Activated CD8-positive, alpha-beta memory T cell treated with anti-CD3 and anti-CD28 coated beads for 24 hours (primary cell): ENCODE measurements at places on chromosomes 4 and X.

DNA sequence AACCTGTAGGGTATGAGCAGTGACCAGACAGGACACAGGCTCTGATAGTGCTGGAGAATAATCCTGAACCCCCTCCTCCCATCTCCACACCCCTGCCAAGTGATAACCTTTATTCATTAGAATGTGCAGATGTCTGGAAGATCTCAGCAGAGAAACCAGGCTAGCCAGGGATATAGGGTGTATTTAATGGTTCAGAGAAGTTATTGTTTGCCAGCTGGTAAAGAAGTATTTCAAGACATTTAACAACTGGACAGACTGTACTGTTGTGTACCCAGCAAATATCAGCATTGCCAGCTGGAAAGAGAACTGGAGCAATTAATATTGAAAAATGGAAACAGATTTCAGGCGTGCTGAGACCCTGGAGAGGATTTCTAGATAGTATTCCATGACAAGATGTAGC is 94.5 kb downstream of the RASGEF1B start:
- DNase-seq: no peak

DNA sequence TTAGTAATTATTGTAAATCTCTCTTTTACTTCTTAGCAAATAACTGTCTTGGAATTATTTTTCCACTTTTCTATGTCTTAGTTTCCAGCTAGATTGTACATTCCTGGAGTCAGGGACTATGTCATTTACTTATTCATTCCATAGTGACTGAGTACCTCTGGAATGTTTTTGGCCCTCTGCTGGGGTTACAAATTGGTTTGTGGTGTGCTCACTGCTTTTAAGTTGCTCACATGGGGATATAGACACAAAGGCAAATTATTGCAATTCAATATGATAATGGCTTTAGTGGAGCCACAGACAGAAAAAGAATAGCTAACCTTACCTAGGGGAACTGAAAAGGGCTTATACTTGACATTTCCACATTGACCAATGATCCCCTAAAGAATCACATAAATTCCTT is 63.7 kb upstream of the PDGFRA start:
- no peak for DNase-seq

GRCh38 chr4:31291238-31291637 is 571.1 kb downstream of the PCDH7 start:
- no peak for DNase-seq

DNA sequence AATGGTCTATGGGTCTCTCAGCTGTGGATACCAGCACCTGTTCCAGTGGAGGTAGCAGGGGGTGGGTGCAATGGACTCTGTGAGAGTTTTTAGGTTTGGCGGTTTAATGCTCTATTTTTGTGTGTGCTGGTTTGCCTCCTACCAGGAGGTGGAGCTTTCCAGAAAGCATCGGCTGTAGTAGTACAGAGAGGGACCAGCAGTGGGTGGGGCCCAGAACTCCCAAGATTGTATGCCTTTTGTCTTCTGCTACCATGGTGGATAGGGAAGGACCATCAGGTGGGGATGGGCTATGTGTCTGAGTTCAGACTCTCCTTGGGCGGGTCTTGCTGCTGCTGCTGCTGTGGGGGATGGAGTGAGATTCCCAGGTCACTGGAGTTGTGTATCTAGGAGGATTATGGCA is 557.2 kb upstream of the GRID2 start:
- no peak for DNase-seq

GRCh38 chrX:155957843-155958242 is 39.7 kb upstream of the IL9R start:
- no peak for DNase-seq

DNA sequence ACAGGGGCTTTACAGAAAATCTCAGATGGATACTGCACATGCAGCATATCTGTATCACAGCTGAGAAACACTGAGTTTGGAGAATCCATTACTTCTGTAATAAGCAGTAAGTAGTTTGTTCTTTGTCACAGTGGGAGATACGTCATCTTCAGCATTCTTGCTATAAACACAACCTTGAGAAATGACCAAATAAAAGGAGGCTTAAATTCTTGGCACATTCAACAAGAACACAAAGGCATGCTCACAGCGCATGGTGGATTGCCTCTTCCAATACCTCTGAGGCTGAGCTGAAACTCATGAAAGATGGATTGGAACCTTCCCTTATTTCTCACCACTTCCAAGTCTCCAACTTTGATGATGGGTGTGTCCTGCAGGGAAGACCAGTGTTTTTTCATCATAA is 54.5 kb downstream of the ANXA5 start:
- DNase-seq: no peak

DNA sequence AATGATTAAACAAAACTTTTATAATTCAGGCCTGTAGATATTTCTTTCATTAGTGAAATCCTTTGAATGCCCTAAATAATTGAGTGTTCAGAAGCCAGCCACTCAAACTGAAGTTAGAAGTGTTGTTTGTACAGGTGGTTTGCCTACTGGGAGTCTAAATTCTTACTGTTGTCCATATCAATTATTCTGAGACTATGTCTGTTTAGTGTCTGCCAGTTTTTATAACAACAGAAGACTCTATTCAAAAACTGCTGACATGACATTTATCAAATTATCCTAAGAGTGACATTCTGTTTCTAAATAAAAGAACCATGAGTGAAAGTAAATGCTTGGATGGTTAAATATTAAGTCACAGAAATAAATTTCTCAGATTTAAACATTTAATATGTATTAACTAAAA is 375.1 kb downstream of the FAT4 start:
- no peak for DNase-seq

- DNase-seq: no peak
Observed at GRCh38 chrX:155071694-155072280, 479 bp downstream of the BRCC3 start.

GRCh38 chrX:9357518-9358114 is 107.2 kb upstream of the TBL1X start:
- DNase-seq: no peak

GRCh38 chr4:26791346-26791745 is 69.3 kb upstream of the STIM2 start:
- DNase-seq: no peak

GRCh38 chrX:40008791-40009461 is 88.8 kb downstream of the BCOR start:
- DNase-seq: peak; percentile 77

DNA sequence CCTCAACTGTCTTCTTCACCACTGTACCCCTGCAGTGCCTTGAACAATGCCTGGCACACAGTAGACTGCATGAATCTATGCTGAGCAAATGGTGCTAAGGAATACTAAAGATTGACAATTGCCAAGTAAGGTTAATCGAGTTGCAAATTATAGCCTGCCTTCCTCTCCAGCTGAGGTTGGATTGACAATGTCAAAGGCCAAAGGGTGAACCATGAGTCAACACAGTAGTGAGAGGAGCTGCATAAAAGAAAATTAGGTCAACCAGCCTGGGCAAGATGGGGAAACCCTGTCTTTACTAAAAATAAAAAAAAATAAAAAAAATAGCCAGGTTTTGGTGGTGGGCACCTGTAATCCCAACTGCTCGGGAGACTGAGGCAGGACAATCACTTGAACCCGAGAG is 97.1 kb upstream of the BMPR1B start:
- no peak for DNase-seq

DNA sequence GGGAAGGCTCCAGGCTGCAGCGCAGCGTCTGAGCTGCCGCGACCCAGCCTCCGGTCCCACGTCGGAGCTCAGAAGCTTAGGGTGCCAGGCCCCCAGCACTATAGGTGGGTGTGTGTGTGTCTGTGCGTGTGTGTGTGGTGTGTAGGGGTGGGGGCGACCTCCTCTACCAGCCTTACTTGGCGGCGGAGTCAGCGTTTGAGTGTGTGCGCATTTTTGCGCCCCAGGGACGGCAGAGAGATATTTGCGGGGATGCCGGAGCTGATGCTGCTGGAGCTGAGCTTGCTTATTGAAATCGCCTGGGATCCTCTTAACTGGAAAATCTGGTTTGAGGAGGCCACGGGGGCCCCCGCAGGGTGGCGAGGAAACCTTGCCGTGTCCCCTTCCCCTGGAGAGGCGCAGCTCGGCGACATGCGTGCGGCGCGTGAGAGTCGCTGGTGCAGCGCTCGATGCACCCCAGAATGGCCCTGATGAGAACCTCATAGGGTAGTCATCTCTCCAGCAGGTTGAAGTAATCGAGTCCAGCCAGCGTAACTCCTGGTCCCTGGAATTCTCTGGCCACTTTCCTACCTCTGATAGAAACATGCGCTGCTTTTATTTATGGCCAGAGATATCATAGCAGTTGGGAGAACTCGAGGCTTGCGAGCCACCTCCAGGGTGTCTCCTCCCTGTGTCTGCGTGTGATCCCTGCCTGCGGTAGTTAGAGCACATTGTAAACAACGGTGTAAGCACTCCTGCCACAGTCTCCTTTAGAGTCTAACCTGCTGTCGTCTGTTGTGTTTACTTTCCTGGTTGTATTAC is 2.7 kb downstream of the ADGRL3 start:
- DNase-seq: no peak

DNA sequence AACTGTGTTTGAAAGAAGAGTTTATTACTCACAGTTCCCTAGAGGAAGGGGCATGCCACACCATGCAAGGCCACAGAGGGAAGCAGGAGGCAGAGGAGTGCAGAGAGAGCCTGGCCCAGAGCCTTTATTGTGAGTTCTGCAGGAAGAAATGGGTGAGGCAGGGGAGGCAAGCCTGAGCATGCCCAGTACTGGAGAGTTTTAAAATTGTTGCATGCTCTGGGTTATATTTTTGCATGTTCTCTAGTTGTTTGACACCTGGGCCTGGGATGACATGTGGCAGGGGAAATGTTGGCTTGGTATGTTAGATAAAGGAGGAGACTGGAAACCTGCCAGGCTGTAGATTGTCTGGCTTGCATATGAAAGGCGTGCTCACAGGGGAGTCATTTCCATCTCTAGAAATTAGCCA is 19.7 kb upstream of the CRMP1 start:
- no peak for DNase-seq

- no peak for DNase-seq
Observed at GRCh38 chrX:20653070-20653469, 386.4 kb upstream of the RPS6KA3 start.

GRCh38 chr4:68368691-68369131 is 18.8 kb upstream of the YTHDC1 start:
- no peak for DNase-seq

GRCh38 chr4:176841711-176842112 is 49.0 kb upstream of the VEGFC start:
- DNase-seq: no peak

GRCh38 chrX:12890467-12890866 is 16.0 kb upstream of the TLR8 start:
- no peak for DNase-seq

- no peak for DNase-seq
Observed at GRCh38 chrX:630612-631496, at the start of gene SHOX. Gene SHOX (plus strand): TSS chrX:630791. CDS start chrX:630898, 107 bp downstream.

DNA sequence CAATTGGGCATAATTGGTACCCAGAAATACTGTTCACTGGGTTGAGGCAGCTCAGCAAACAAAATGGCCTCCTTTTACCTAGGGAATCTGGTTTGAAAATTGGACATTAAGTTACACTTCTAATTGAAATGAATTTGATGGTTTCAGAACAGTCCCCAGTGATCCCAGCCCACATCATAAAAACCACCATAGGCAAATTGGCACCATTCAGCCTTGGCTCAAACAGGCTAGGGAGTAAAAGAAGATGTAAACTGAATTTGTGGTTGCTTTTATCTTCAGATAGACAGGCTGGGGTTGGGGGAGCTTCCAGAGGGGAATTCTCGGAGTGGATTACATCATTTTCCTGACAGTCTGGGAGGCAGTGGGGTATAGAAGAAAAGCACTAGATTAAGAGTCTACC is 576.5 kb downstream of the MID1IP1 start:
- DNase-seq: no peak

GRCh38 chr4:57320217-57320616 is 210.0 kb upstream of the IGFBP7 start:
- DNase-seq: no peak

DNA sequence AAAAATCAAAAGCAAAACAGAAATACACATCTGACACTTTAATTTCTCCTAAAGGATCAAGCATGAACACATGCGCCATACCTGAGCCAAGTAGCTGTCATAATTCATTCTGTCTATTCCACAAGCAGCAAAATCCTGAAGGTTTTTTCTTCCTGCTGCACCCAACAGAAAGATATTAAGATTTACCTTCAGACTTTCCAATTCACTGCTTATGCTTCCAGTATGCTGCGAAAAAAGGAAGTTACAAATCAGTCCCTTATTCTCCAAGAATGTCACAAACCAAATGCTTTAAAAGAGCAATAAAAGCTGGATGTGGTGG is 29.2 kb upstream of the FGFBP2 start:
- DNase-seq: no peak

DNA sequence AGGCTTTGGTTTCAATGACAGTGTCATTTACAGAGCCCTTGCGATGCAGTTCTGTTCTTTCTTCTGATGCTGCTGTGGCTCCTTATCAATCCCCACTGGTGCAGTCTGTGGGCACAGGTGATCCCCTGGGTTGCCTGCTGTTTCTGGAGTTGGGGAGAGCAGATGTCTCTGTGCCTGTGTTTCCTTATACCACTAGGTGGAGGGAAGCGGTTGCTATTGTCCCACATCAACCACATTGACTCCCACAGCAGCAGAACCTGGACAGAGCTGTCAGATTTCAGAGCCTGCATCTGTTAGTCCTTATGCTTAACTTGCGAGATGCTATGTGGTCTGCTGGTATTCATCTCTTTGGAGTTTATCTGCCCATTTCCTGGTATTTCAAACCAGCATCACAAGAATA is 57.7 kb downstream of the NEIL3 start:
- no peak for DNase-seq
